8988T (cell line): ENCODE measurements at places on chromosomes 12 and 14.

GRCh38 chr12:116612436-116612835, 53.3 kb downstream of the MAP1LC3B2 start:
- no peak for DNase-seq

GRCh38 chr12:114812858-114813761, 129.1 kb upstream of the TBX3 start:
- DNase-seq: no peak

DNA sequence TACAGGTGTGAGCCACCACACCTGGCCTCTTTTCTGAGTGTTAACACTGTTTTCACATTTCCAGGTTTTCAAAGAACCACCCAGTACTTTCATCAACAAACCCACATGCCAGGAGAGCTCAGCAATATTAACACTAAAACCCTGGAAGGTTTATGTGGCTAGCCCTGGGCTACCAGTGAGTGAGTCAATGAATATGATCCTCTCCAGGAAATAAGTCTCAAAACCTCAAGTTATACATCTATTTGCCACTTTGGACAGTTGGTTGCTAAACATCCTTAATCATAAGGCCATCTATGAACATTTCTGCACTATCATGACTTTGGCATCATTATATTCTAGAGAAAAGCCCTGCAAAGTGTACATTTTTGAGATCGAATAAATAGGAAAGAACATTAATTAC, 6.3 kb upstream of the CDKL1 start:
- no peak for DNase-seq

- no peak for DNase-seq
Observed at GRCh38 chr14:72565917-72566316, 328.0 kb downstream of the DPF3 start.

DNA sequence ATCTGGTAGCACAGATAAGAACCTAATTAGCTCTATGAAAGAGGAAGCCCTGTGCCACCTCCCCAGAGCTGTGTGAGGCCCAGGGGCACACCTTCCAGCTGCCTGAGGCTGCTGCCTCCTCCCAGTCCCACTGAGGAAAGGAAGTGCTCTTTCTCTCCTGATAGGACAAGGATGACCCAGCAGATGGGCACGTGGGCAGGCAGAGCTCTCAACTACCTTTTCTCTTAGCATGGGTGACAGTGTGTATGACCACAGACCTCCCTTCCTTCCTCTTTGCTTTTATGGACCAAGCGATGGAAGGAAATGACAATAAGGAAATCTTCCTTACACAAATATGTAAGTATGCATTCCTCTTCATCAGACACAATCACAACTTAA, 127.6 kb upstream of the AMIGO2 start:
- DNase-seq: no peak

GRCh38 chr12:31321897-31322228, 4.1 kb downstream of the SINHCAF start:
- no peak for DNase-seq

DNA sequence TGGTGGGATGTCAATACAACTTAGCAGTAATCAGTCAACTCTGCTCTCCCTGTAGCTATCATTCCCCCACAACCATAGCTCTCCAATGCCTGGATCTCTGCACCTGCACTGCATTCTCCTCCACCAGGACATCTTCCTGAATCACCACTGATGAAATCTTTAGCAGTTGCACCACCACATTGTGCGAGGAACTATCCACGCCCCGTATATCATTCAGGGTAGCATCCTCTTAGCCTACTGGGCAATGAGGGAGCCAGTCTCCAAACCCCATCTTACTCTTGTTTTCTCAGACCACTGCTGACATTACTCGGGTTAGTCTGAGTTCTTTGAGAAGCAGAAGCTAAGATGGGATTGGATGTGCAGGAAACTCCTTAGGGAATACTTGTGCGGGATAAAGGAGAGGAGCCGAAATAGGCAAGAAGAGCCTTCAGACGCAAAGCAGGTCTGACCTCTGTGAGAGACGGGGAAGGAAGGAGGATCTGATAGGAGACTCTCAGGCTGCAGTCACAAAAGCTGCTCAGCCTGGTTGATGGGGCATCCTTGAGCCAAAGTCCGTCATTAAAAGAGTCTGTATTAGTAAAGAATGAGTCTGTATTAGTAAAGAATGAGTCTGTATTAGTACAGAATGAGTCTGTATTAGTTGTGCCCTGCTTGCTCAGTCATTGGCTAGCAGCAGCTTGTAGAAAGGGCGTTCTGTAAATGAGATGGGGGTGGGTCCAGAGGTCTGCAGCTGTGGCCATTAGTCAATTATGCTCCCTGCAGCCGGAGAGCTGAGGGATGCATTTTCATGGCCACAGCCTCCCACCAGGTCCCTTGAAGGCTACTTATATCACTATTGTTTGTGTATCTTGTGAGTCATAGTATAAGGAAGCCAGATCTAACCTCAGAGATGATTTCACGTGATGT, 49.6 kb upstream of the RASSF3 start:
- no peak for DNase-seq

- no peak for DNase-seq
Observed at GRCh38 chr12:30974746-30975500, 48.4 kb downstream of the TSPAN11 start.

DNA sequence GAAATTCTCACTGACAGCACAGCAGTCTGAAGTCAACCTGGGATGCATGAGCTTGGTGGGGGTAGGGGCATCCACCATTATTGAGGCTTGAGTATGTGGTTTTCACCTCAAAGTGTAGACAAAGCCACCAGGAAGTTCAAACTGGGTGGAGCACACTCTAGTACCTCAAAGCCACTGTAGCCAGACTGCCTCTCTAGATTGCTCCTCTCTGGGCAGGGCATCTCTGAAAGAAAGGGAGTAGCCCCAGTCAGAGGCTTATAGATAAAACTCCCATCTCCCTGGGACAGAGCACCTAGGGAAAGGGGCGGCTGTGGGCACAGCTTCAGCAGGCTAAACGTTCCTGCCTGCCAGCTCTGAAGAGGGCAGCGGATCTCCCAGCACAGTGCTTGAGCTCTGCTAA, 143.0 kb downstream of the KITLG start:
- no peak for DNase-seq

DNA sequence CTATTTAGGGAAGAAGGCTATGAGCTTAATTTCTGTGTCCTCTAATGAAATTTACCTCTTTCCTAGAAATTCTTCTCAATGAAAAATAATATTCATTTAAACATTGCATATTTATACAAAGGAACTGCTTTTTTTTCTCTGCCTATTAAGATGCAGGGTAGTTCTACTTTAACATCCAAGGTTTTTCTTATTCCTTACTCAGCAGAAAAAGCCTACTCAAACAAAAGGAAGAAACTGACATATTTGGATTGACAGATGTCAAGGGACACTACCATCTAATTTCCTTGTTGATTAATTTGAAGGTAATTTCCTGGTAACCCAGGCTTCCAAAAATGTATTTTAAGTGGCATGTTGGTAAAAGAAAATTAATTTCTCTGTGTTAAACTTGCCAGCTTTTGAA, 192.3 kb downstream of the EGLN3 start:
- DNase-seq: no peak

DNA sequence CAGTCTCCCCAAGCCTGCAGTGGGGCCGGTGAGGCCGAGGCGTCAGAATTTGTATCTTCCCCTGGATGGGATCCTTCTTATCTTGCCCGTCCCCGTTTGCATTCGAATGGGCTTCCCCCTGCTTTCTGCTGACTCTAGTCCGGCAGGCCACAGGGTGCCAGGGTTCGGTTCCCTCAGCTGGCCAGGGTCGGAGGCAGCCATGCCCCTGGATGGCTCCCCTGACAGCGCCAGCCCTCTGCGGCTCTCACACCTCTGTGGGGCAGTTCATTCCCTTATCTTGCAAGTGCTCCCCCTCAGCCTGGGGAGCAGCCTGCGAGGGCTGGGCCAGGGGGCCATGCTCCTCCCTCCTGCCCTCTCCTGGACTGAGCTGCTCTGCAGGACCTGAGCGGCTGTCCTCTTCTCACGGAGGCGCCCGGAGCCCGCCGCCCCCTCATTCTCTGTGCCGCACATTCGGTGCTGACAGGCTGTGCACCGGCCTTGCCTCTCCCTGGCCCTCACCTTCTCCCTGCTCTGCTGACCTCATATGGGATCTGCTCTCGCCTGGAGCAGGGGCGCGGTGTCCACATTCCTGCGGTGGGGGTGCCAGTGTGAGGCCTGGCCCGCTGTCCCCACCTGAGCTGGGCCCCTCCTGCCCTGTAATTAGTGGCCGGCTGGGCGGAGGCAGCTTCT, 32.8 kb downstream of the KIF26A start:
- no peak for DNase-seq

GRCh38 chr12:79140711-79141110, 276.1 kb downstream of the SYT1 start:
- DNase-seq: no peak

- no peak for DNase-seq
Observed at GRCh38 chr12:121717041-121717699, 4.6 kb downstream of the TMEM120B start.
